Breast epithelium (tissue), 4 donors: ENCODE measurements at places on chromosomes 1 and 21. TPM values are rescaled to one million over a fixed set of nuclear protein-coding genes. Genes with fewer than 3 reads are reported as not detected.
A peak's percentile ranks its signal among the peaks of the same experiment; 100 is the strongest.

DNA sequence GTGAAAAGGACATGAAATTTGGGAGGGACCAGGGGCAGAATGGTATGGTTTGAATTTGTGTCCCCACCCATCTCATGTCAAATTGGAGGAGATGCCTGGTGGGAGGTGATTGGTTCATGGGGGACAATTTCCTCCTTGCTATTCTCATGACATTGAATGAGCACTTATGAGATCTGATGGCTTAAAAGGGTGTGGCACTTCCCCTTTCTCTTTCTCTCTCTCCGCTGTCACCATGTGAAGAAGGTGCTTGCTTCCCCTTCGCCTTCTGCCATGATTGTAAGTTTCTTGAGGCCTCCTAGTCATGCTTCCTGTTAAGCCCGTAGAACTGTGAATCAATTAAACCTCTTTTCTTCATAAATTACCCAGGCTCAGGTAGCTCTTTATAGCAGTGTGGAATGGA, 7.6 kb upstream of the GBP4 start:
- H3K27me3 ChIP-seq, result no peaks in the 10 kb centered on the region
- no peak overlapping the region for H3K27ac ChIP-seq
- no peak overlapping the region for H3K4me3 ChIP-seq
- DNase-seq, result no peak
- no peaks in the 10 kb centered on the region for H3K36me3 ChIP-seq
- no peaks in the 10 kb centered on the region for H3K4me1 ChIP-seq

GRCh38 chr1:55078470-55078869, 39.1 kb downstream of the PCSK9 start:
- H3K4me3 ChIP-seq, result no peak overlapping the region
- H3K27me3 ChIP-seq, result no peaks in the 10 kb centered on the region
- H3K36me3 ChIP-seq, result peaks cover 15% of the 10 kb centered on the region

DNA sequence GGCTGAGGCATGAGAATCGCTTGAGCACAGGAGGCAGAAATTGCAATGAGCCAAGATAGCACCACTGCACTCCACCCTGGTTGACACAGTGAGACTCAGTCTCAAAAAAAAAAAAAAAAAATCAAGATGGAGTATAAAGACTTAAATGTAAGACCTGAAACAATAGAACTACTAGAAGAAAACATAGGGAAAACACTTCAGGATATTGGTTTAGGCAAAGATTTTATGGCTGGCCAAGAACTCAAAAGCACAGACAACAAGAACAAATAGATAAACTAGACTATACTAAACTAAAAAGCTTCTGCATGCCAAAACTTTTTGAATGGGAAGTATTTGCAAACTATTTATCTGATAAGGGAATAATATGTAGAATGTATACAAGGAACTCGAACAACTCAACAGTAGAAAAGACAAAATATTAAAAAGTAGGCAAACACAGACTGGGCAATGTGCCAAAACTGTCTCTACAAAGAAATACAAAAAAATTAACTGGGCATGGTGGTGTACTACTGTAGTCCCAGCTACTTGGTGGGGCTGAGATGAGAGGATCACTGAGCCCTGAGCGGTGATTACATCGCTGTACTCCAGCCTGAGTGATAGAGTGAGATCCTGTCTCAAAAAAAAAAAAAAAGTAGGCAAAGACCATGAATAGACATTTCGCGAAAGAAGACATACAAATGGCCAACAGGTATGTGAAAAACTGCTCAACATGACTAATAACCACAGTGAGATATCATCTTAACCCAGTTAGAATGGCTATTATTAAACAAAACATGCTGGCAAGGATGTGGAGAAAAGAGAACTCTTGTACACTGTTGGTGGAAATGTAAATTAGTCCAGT, 25.3 kb downstream of the DTL start:
- H3K27ac ChIP-seq, result no peak overlapping the region
- no peak overlapping the region for H3K4me3 ChIP-seq
- no peaks in the 10 kb centered on the region for H3K27me3 ChIP-seq
- no peaks in the 10 kb centered on the region for H3K36me3 ChIP-seq
- no peak for DNase-seq

DNA sequence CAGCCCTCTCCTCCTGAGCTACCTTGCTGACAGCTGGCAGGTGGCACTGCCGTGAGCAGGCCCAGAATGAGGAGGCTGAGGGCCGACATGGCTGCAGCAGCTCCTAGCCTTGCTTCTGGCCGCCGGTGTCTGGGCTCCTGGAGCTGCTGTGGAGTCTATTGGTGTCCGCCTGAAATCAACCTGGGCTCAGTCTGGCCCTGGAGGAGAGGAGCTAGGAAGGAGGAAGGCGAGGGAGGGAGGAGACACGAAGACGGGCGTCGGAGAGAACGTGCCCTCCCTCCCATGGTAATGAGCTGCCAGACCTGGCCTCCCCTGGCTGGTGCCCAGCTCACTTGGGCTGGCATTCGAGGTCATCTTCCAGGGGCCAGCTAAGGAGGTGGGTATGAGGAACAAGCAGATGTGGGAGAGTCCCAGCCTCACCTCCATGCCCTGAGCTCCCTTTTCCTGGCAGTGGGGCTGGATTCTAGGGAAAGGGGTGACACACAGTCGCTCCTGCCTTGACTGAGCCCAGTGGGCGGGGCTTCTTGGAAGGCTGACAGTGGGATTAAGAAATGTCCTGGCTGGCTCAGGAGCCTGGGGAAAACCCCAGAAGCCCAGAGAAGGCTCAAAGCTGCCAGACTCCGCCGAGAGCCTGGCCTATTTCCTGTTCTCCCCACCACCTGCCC, at the start of gene PDZK1IP1:
Gene PDZK1IP1, minus strand, starts transcription at position 193 of the 665 bp plus-strand sequence. Its CDS starts 104 bp downstream, at position 89.
- H3K4me1 ChIP-seq, result peaks cover 7% of the 10 kb centered on the region
- DNase-seq, result peak; percentile 82
- peak within 1 kb of the TSS; percentile 54 for H3K4me3 ChIP-seq
- no peaks in the 10 kb centered on the region for H3K27me3 ChIP-seq

DNA sequence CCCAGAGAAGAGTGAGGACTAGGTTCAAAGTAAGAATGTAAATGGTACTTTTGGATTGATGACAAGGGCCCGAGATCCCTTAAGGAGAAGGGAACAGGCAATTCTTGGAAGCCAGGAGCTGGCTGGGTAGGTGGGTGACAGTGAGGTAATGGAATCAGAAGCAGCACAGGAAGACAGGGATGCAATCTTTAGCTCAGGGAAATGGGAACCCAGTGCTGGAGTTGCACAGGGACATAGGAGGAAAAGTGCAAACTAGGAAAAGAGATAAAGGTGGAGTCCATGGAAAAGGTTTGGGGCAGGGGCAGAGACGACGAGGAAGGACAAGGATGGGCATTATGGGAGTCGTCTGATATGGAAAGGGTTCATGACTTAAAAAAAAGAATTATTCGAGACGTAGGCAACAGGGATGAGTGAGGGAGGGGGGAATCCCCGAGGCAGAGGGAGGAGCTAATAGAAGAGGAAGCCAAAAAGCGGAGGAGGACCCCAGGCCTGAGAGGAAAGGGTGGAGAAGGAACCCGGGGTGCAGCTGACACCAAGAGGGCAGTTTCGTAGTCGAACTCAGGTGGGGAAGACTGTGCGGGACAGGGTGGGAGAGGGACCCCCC, 495 bp downstream of the PI4KB start:
- H3K27ac ChIP-seq, result peak overlapping the region; percentile 89
- no peaks in the 10 kb centered on the region for H3K4me1 ChIP-seq
- no peaks in the 10 kb centered on the region for H3K36me3 ChIP-seq
- no peaks in the 10 kb centered on the region for H3K27me3 ChIP-seq
- peak overlapping the region; percentile 80 for H3K4me3 ChIP-seq

GRCh38 chr1:119621705-119622104, 26.4 kb downstream of the ZNF697 start:
- no peaks in the 10 kb centered on the region for H3K27me3 ChIP-seq
- H3K4me1 ChIP-seq, result no peaks in the 10 kb centered on the region
- no peaks in the 10 kb centered on the region for H3K36me3 ChIP-seq
- H3K4me3 ChIP-seq, result no peak overlapping the region

- no peak overlapping the region for H3K27ac ChIP-seq
- no peaks in the 10 kb centered on the region for H3K27me3 ChIP-seq
- DNase-seq, result no peak
These were observed 7.7 kb downstream of the IGSF8 start for GRCh38 chr1:160090760-160091159.

DNA sequence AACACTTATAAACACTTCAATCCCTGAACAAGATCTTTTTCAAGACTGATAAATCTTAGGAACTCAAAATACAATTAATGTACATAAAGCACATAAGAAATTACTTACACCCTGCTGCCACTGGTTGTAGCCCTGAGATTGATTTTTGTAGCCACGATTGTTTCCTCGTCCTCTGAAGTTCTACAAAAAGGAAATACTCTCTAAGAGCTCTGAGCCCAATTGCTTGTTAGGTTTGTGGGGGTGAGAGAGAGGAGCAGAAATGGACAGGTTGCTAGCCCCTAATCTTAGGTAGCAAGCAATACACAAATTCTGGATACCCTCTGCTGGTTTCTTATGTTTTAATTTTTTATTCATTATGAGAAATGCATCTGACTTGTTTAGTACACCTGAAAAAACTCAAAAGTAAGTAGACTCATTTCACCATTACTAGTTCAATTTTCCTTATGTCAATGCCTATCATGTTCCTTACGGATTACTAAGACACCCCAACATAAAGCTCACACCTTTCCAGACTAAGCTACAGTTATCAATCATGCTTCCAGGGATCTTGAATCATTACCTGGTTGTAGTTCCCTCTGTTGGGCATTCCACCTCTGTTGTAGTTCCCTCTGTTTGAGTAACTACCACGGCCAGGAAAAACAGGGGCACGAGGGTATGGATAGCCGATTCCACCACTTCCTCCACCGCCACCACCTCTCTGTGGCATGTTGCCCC, 9.3 kb downstream of the HNRNPU start:
- H3K27ac ChIP-seq, result peak overlapping the region; percentile 2
- H3K4me3 ChIP-seq, result no peak overlapping the region
- H3K4me1 ChIP-seq, result no peaks in the 10 kb centered on the region
- DNase-seq, result no peak

GRCh38 chr21:29470397-29470796, 171.7 kb downstream of the BACH1 start:
- no peaks in the 10 kb centered on the region for H3K36me3 ChIP-seq
- H3K4me3 ChIP-seq, result no peak overlapping the region
- H3K4me1 ChIP-seq, result no peaks in the 10 kb centered on the region
- H3K27me3 ChIP-seq, result no peaks in the 10 kb centered on the region
- no peak for DNase-seq
- no peak overlapping the region for H3K27ac ChIP-seq

DNA sequence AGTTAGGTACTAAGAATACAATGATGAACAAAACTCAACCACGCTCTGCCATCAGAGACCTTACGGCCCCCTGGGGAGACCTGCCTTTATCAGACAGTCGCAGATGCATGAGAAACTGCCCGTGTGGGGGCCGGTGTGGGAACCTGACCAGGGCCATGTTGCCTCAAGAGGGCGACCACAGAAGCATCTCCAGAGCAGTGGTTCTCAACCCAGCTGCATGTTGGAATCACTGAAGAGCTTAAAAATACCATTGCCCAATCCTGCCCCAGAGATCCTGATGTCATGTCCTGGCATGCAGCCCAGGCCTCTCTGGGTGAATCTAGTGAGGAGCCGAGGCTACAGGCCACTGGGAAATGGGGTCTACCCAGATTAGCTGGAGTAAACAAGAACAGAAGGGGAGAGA, 108.7 kb downstream of the PRDM2 start:
- no peak overlapping the region for H3K27ac ChIP-seq
- H3K27me3 ChIP-seq, result no peaks in the 10 kb centered on the region
- H3K4me1 ChIP-seq, result no peaks in the 10 kb centered on the region
- DNase-seq, result no peak
- no peaks in the 10 kb centered on the region for H3K36me3 ChIP-seq

DNA sequence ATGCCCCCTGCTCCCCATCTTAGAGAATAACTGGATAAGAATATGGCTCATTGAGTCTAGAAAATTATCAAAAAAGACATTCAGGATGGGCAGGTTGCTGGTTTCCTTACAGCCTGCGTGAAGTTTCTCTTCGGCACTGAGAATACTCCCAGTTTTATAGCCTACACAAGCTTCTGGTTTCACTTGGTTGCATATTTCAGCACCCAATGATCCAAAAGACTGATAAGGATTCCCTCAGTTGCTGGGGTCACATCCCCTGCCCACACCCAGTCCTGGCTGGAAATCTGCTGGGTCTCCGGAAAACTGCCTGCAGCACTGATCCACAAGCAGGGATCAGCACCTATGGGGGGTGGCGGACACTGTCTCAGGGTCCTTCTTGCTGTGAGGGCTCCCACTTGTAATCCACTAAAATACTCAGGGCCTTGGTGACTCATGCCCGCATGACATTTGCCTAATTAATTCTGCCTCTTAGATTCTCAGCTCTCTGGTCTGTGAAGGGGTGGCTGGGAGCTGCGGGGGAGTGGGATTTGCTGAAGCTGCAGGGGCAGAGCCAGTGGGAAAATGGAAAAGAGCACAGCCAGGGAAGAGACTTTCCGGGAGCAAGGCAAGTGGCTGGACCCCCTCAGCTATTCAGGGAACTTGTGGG, 142.5 kb downstream of the ZNF648 start:
- no peaks in the 10 kb centered on the region for H3K36me3 ChIP-seq
- no peak overlapping the region for H3K4me3 ChIP-seq
- no peak for DNase-seq

DNA sequence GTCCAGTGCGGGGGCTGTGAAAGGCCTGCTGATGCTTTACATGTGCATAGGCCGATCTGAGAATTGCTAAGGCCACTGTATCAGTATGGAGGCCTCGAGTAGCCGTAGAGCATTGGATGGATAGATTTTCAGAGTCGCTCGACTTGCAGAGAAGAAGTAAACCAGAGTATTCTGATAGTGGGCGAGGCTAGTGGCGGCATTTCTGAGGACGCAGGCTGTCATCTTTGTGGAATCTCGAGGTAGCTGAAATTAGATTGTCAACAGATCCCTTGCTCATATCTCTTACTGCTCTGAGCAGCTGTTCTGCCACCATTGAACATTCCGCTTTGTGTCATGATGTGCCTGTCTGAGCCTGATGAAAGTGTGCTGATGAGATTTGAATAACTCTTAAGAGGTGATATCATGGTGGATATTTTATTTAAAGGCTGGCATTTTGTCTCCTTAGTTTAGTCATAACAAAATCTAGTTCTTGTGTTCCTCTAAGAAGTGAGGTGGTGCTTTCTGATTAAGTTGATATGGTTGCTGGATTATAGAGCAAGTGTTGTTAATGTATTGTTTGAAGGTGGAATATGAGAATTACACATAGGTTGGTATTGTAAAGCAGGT, 1.5 kb downstream of the KIF1B start:
- peaks cover 13% of the 10 kb centered on the region for H3K4me1 ChIP-seq
- H3K27me3 ChIP-seq, result no peaks in the 10 kb centered on the region
- no peaks in the 10 kb centered on the region for H3K36me3 ChIP-seq

Gene TADA1
- 14.1 TPM for total RNA-seq

Gene OVAAL
- total RNA-seq, result not detected

Gene STIL
- total RNA-seq, result 3.2 TPM
